ENCODE measurements at places on chromosomes 3 and 15. TPM values are rescaled to one million over a fixed set of nuclear protein-coding genes. Genes with fewer than 3 reads are reported as not detected.
A peak's percentile ranks its signal among the peaks of the same experiment; 100 is the strongest.

CSPG5 gene
- total RNA-seq, result 6.1 TPM

- no peaks in the 10 kb centered on the region for H3K27me3 ChIP-seq
- H3K27ac ChIP-seq, result no peak overlapping the region
- no peak overlapping the region for H3K4me3 ChIP-seq
- H3K36me3 ChIP-seq, result no peaks in the 10 kb centered on the region
- no peaks in the 10 kb centered on the region for H3K4me1 ChIP-seq
Measured at GRCh38 chr3:141243271-141243707, 11.7 kb downstream of the PXYLP1 start.

DNA sequence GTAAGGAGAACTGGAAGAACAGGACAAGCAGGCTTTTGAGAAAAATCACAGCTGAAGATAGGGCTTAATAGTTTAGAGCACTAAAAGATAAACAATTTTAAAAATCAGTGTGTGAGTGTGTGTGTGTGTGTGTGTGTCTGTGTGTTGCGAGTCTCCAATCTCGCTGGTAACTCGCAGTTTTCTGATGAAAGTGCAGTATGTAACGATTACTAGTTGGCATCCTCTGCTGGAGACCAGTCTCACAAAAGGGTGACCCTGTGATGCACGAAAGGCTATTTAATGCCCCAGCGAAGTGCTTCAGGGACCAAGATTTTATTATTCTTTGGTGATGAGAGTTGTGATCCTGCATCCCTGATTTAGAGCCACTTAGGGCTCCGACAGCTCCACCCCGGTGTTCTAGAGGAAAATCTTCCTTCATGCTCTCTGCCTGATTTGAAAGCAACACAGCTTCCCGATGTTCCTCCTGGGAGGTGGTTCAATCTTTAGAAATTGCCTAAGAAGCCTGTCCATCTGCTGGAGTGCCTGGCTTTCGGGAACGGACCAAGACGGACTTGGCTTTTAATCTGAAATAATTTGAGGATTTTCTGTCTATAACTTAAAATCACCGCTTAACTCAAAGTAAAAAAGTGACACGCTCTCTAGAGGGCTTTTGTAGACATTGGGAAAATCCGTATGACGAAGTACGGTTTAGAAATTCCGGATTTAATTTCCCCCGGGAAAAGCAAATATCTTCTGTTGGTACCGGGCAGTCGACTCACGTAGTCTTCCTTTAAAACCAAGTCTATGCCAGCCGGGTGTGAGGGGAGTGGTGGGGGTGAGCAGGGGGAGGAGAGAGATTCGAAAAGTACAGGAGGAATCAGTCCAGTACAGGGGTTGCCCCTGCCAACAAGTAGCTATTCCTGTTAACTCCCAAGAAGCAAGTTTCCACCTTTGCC lies 1.1 kb upstream of the ALCAM start:
- no peaks in the 10 kb centered on the region for H3K27me3 ChIP-seq
- DNase-seq, result peak; percentile 21
- H3K4me3 ChIP-seq, result peak overlapping the region; percentile 92
- H3K27ac ChIP-seq, result peak overlapping the region; percentile 99
- no peaks in the 10 kb centered on the region for H3K4me1 ChIP-seq
- H3K36me3 ChIP-seq, result peaks cover 58% of the 10 kb centered on the region

DNA sequence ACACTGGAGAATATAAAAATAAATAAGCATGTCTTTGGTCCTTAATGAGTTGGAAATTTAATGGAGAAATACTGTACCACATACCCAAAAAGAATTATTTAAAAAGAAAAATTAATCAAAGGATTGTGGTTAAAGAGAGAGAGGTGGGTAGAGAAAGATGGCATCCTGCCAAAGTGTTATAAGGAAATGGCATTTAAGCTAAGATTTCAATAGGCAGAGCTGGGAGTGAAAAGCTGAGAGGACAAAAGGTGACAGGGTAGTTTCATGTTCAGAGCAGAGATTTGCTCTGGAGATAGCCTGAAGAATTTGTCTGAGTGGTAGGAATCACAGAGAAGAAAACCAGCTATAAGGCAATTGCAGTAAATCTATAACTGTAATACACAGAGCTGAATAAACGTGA lies 181.0 kb downstream of the SI start:
- H3K4me3 ChIP-seq, result no peak overlapping the region
- no peak overlapping the region for H3K27ac ChIP-seq
- H3K36me3 ChIP-seq, result no peaks in the 10 kb centered on the region
- peak; percentile 41 for DNase-seq
- H3K4me1 ChIP-seq, result peaks cover 15% of the 10 kb centered on the region
- no peaks in the 10 kb centered on the region for H3K27me3 ChIP-seq

DNA sequence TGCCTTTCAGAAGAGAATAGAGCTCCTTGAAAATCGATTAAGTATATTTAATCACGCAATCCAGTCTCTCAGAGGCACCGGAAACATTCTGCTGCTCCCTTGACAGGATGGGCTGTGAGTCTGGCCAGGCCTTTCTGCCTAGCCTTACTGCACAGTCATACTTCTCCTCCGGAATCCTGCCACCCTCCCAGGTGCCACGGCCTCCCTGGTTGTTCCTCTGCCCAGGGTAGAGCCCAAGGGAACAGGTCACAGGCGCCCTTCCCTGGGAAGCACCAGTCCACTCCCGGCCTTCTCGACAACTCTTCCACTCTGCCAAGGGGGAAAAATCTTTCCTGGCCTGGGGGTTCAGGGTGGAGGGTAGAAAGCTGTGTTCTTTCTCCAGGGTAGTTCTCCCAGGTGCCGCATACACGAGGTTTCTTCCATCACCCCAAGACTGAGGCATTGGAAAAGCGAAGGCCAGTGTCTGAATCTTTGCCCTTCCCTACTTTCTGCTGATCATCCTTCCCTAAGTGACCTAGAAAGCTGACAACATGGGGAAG lies 17.4 kb upstream of the SYNM start:
- H3K27ac ChIP-seq, result no peak overlapping the region
- no peak overlapping the region for H3K4me3 ChIP-seq
- no peak for DNase-seq
- peaks cover 38% of the 10 kb centered on the region for H3K27me3 ChIP-seq

- H3K4me3 ChIP-seq, result no peak overlapping the region
- H3K4me1 ChIP-seq, result peaks cover 9% of the 10 kb centered on the region
- no peaks in the 10 kb centered on the region for H3K27me3 ChIP-seq
Measured at GRCh38 chr15:37791693-37792092, 142.7 kb upstream of the TMCO5A start.

Measured in Calu3 (cell line).